ENCODE measurements at places on chromosomes 16 and 17.

GRCh38 chr16:27539120-27539519, 10.6 kb downstream of the GTF3C1 start:
- no peak for DNase-seq

GRCh38 chr16:54118846-54119245, 167.7 kb downstream of the IRX3 start:
- DNase-seq: no peak

- no peak for DNase-seq
Measured at GRCh38 chr17:75094871-75095399, 7.2 kb downstream of the SLC16A5 start.

DNA sequence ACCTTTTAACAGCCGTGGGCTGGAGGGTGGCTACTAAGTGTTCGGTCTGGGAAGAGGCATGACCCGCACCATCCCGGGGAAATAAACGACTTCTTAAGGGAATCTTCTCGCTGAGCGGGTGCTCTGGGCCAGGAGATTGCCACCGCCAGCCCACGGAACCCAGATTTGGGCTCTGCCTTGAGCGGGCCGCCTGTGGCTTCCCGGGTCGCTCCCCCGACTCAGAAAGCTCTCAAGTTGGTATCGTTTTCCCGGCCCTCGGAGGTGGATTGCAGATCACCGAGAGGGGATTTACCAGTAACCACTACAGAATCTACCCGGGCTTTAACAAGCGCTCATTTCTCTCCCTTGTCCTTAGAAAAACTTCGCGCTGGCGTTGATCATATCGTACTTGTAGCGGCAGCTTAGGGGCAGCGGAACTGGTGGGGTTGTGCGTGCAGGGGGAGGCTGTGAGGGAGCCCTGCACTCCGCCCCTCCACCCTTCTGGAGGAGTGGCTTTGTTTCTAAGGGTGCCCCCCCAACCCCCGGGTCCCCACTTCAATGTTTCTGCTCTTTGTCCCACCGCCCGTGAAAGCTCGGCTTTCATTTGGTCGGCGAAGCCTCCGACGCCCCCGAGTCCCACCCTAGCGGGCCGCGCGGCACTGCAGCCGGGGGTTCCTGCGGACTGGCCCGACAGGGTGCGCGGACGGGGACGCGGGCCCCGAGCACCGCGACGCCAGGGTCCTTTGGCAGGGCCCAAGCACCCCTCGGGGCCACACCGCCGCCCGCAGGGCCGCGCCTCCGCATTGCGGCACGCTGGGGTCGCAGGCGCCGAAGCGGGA, 3.6 kb upstream of the CBX4 start:
- no peak for DNase-seq

DNA sequence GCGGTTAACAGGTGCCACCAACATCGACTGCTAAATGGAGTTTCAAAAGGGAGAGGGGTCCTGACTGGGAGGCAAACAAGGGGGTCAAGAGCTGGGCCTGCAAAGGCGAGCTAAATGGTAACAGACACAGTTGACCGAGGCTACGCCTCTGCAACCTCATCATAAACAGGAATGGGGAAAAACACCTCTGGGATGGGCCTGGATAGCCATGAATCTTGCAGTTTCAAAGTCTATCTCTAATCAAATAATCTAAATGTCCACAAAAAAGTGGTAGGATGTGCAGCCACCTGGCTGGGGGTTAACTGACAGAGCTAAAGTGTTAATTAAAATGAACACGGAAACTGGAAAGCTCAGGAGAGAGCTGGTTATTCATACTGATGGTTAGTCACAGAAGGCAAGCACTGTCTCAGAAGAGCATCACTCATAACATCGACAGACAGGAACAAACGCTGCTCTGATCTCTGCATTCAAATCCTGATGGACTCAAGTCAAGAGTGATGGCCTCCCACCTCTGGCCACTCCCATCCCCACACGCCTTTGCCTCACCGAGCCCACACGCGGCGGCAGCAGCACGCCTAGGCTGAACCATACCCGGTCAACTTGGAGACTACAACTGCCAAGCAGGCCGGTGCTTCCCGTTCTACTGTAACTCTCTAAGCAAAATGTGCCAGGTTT, 56.3 kb downstream of the CREBBP start:
- DNase-seq: no peak

DNA sequence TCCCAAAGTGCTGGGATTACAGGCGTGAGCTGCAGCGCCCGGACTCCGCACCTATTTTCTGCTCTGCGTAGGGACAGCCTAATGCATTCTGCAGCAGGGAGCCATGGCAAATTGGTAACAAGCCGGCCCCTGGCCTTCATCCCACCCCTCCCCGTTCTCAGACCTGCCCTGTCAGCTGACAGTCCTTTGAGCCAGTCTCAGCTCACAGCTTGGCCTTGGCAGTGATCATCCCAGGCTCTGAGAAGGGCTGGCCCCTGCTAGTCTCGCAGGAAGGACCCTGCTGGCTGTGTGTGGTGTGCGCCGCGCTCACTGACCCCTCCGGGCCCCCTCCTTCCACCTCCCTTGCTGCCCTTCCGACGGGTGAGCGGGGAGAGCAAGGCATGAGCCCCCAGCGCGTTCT, 10.3 kb upstream of the NPTX1 start:
- no peak for DNase-seq

- no peak for DNase-seq
Measured at GRCh38 chr17:81066072-81066471, 31.1 kb downstream of the BAIAP2 start.

- DNase-seq: no peak
Measured at GRCh38 chr16:69301187-69301586, 10.0 kb upstream of the VPS4A start.

DNA sequence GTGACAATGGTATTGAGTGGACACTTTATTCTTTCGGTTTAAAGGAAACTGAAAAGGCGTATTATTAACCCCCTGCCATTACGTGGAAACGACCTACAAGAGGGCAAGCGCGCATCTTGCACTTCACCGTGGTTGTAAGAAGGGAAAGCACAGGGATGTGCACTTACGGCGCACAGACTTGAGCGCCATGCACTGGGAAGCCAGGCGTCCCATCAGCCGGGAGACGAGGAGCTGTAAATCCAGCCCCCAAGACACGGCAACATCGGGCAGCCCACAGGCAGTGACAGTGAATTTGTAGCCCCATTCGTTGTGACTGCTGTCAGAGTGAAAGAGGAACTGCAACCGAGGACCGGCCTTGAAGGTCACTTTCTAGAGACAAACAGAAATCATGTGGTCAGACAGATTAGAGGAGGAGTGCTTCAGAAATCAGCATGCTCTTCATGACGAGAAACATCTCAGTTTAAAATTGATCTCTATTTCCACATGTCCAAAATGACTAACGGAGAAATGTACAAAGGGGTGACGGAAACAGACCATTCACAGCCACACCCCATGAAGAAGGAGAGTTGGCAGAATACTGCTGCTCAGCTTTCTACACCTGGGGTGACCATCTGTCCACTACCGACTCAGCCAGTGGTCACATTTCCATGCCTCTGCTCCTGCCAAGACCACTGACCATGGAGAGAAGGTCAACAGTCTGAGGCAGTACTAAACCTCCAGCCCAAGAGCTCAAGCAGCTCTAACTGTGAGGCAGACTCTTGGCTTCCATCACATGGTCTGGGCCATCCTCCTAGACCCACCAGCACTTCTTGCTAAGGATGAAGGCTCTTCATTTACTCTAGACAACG, 68.6 kb downstream of the ZZEF1 start:
- DNase-seq: no peak

- DNase-seq: no peak
Measured at GRCh38 chr16:57036945-57037344, 47.6 kb downstream of the NLRC5 start.

DNA sequence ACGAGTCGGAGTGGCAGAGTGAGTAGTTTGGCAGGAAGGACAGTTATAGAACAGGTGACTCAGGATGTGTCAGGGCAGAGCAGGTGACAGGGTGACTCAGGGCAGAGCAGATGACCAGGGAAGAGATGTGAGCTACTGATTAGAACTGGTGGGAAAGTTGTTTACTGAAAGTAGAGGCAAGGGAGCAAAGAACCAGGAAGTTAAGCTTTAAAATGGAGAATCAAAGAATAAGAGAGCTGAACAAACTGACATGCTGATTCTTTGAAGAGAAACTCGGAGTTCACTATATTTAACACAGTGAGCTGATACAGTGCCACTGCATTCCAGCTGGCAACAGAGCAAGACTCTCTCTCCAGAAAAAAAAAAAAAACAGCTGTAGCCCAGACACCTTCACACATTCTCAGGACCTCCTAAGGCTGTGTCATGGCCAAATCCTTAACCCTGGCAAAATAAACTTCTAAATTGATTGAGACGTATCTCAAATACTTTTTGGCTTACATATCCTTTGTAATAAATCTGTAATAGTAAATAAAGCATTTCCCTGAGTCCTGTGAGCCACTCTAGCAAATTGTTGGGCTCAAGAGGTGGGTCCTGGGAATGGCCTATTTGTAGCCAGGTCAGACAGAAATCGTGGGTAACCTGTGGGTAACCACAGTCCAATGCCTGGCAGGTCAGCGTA, 12.3 kb upstream of the UBE2I start:
- no peak for DNase-seq

DNA sequence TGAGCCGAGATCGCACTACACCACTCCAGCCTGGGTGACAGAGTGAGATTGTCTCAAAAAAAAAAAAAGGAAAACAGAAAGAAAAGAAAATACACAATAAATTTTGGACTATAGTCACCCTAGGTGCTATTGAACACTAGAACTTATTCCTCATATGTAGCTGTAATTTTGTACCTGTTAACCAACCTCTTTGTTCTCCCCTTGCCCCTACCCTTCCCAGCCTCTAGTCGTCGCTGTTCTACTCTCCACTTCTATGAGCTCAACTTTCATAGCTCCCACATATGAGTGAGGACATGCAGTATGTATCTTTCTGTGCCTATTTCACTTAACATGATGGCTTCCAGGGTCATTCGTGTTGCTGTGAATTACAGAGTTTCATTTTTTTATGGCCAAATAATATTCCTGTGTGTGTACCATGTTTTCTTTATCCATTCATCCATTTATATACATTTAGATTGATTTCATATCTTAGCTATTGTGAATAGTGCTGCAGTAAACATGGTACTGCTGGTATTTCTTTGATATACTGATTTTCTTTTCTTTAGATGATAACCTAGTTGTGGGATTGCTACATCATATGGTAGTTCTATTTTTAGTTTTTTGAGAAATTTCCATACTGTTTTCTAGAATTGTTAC, 28.3 kb downstream of the VPS35L start:
- DNase-seq: peak; percentile 6

DNA sequence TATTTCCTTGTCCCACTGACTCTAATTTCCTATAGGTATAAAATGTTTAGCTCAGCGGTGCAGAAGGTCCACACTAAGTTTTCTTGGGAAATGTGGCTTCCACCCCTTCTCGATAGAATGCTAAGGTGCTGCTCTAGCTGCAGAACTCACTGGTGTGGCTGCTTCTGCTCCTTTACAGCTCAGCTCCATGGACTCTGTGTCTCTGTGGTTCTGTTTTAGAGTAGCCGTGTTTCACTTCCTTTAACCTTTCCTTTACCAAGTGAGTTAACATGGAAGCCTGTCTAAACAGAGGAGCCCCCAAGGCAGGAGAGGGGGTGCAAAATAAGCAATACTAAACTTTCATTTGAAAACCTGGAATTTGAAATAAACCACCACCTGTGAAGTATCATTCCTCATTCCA, 65.3 kb downstream of the SPECC1 start:
- no peak for DNase-seq

GRCh38 chr17:46122486-46122871, 70.8 kb downstream of the KANSL1 start:
- no peak for DNase-seq

DNA sequence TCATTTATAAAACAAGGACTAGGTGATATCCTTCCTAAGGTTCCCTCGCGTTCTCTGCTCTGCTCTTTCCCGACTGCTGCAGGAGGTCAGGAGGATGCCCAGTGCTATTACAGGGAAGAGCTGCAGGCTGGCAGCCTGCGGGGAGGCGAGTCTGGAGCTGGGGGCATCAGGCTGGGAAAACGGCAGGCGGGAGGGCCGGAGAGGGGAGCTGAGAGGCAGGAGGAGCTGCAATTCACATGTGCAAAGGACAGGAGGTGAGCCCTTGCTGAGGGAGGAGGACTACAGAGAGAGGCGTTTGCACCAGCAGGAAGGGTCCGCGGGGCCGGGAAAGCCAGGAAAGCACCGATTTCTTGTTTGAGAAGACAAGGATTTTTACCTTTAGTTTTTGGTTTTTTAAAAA, 8.1 kb downstream of the ADAD2 start:
- DNase-seq: no peak

DNA sequence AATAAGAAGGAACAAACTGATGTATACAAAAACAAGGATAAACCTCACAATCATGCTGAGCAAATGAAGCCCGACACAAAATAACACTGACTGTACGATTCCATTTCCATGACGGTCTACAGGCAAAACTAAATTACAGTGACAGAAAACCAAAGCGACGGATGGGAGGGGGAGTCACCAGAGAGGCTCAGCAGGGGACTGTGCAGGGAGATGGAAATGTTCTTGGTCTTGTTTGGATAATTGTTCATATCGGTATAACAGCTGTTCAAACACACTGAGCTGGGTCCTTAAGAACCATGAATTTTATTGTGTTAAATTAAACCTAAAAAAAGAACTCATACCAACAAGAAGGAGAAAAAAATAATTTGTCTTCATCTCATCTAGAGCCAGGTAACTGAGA, 97.8 kb downstream of the NXN start:
- no peak for DNase-seq

DNA sequence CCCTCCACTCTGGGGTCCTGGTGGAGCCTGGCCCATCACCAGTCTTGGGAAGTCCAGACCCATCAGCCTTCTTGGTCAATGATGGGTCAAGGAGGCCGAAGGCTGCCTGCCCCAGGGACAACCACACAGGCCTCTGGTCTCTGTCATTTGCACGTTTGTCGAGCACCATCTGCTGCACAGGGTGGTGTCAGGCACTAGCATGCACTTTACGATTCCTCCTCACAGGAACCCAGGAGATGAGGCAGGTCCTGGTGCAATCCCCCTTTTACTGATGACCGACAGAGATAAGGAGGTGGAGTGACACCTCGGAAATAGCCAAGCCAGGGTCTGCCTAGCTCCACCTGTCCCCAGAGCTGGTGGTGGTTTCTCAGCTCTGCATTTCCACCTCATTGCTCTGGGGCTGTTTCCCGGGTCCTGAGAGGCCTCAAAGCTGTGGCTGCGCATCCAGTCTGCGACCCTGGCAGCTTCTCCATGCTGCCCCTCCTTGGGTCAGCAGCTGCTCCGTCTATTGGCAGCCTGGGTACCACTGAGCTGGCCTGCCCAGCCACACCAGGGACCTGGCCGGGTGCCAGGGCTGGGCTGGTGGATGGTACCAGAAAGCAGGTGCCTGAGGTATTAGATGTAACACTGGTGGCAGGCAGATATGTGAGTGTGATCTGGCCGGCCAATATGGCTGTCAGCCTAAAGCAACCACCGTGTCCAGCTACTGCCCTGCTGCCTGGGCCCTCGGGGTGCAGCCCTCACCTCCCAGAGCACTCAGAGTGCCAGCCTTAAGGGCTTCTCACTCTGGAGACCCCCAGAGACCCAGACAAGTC, 10.0 kb downstream of the MMP15 start:
- no peak for DNase-seq

- no peak for DNase-seq
Measured at GRCh38 chr17:9414471-9414870, 161.1 kb downstream of the STX8 start.

- no peak for DNase-seq
Measured at GRCh38 chr17:81991684-81992305, 14.4 kb downstream of the ASPSCR1 start.

GRCh38 chr17:40598619-40599467, 33.6 kb upstream of the CCR7 start:
- DNase-seq: peak; percentile 84

- no peak for DNase-seq
Measured at GRCh38 chr17:45308840-45309239, 8.0 kb downstream of the MAP3K14 start.
